ENCODE measurements at places on chromosomes 16 and 17. TPM values are rescaled to one million over a fixed set of nuclear protein-coding genes. Genes with fewer than 3 reads are reported as not detected.

Gene ODAD4
- total RNA-seq, result 0.44 TPM

Gene OR2C1
- total RNA-seq, result 0.35 TPM

Gene ZFHX3
- 5.9 TPM for total RNA-seq

GRCh38 chr16:4412854-4413253 is 3.5 kb downstream of the CORO7 start:
- H3K27ac ChIP-seq, result peak overlapping the region; percentile 88
- H3K27me3 ChIP-seq, result no peaks in the 10 kb centered on the region
- H3K36me3 ChIP-seq, result peaks cover 9% of the 10 kb centered on the region
- H3K4me3 ChIP-seq, result peak overlapping the region; percentile 5

GRCh38 chr17:74742153-74742515 is 5.1 kb downstream of the RAB37 start:
- H3K4me1 ChIP-seq, result peaks cover 43% of the 10 kb centered on the region
- no peak overlapping the region for H3K27ac ChIP-seq
- peaks cover 51% of the 10 kb centered on the region for H3K27me3 ChIP-seq
- no peaks in the 10 kb centered on the region for H3K36me3 ChIP-seq

GRCh38 chr16:1691276-1691675 is 13.2 kb downstream of the JPT2 start:
- no peaks in the 10 kb centered on the region for H3K27me3 ChIP-seq
- H3K36me3 ChIP-seq, result peaks cover 62% of the 10 kb centered on the region
- no peak overlapping the region for H3K27ac ChIP-seq

Gene STH
- not detected for total RNA-seq

Gene KCNH6
- not detected for total RNA-seq

- H3K4me1 ChIP-seq, result peaks cover 13% of the 10 kb centered on the region
- DNase-seq, result peak; percentile 61
- H3K27me3 ChIP-seq, result peaks cover 8% of the 10 kb centered on the region
Observed at GRCh38 chr17:7656958-7657609, 6.4 kb downstream of the ATP1B2 start.

DNA sequence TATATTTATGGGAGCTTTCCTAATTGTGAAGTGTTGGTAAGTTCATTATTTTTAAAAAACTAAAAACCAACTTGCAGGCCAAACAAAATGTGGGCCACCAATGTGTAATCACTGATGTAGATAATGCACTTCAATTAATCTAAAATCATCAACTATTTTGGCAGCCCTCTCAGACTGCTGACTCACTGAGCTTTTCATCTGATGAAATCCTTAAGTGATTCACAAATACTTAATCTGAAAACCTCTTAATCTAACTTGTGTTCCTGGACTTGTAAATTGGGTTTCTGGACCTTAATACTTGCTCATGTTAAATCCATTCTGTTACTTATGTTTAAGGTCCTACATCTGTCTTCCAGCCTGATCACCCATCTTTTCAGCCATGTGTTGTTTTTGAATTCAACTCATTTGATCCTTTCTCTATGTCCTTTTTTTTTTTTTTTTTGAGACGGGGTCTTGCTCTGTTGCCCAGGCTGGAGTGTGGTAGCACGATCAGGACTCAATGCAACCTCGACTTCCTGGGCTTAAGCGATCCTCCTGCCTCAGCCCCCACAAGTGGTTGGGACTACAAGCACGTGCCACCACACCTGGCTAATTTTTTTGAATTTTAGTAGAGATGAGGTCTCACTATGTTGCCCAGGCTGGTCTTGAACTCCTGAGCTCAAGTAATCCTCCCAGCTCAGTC is 39.0 kb downstream of the PRKCB start:
- no peak overlapping the region for H3K27ac ChIP-seq
- no peak for DNase-seq
- H3K4me3 ChIP-seq, result no peak overlapping the region
- no peaks in the 10 kb centered on the region for H3K4me1 ChIP-seq
- no peaks in the 10 kb centered on the region for H3K27me3 ChIP-seq
- no peaks in the 10 kb centered on the region for H3K36me3 ChIP-seq

Gene TAT
- total RNA-seq, result 0.04 TPM

DNA sequence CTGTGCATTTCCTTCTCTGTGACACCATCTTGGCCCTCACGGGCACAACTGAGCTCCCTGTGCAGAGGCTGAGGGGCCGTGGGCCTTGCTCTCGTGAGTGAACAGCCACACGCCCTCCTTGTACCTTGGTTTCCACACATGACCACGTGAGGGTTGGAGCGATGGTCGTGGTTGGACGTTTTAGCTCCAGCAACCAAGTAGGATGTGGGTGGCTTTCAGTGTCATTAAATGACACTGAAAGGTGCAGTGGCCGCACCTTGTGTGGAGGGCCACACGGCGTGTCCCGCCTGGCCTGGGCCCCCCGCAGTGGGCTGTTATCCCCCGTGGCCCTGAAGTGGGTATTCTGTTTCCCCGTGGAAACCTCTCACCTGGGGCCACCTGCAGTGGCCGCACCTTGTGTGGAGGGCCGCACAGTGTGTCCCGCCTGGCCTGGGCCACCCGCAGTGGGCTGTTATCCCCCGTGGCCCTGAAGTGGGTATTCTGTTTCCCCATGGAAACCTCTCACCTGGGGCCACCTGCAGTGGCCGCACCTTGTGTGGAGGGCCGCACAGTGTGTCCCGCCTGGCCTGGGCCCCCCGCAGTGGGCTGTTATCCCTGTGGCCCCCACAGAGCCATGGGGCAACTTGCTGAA is 28.2 kb downstream of the ACSF3 start:
- H3K4me3 ChIP-seq, result no peak overlapping the region
- no peaks in the 10 kb centered on the region for H3K4me1 ChIP-seq
- peaks cover 70% of the 10 kb centered on the region for H3K36me3 ChIP-seq
- no peak overlapping the region for H3K27ac ChIP-seq
- DNase-seq, result no peak

- no peaks in the 10 kb centered on the region for H3K27me3 ChIP-seq
- no peak overlapping the region for H3K4me3 ChIP-seq
- no peaks in the 10 kb centered on the region for H3K36me3 ChIP-seq
- DNase-seq, result no peak
- no peak overlapping the region for H3K27ac ChIP-seq
- H3K4me1 ChIP-seq, result no peaks in the 10 kb centered on the region
Observed at GRCh38 chr17:9419932-9420453, 155.6 kb downstream of the STX8 start.

Gene NLRC5
- total RNA-seq, result 3.2 TPM

Gene AXIN2
- 17.7 TPM for total RNA-seq

Gene GRAP
- 2.7 TPM for total RNA-seq

Gene HOXB3
- 4.7 TPM for total RNA-seq

DNA sequence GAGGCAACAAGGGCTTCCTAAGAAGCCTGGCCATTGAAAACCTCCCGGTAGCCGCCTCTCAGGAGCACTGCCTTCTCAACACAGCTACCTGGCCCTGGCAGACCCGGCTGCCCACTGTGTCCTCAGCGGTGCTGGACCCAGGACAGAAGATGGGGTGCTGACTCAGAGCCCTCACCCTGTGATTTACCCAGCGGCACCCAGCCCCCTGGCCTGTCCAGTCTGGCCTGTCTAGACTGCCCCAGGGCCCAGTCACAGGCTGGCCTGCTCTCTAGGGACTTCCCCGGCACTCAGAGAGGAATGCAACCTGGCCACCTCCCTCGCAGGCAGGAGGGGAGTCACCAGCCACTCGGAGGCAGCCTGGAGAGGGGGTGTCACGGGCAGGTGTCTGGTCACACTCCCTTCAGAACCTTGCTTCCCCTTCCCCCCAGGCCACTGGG is 20.1 kb downstream of the PIEZO1 start:
- DNase-seq, result no peak
- peaks cover 41% of the 10 kb centered on the region for H3K4me1 ChIP-seq
- no peak overlapping the region for H3K27ac ChIP-seq
- peaks cover 13% of the 10 kb centered on the region for H3K27me3 ChIP-seq
- H3K4me3 ChIP-seq, result no peak overlapping the region

DNA sequence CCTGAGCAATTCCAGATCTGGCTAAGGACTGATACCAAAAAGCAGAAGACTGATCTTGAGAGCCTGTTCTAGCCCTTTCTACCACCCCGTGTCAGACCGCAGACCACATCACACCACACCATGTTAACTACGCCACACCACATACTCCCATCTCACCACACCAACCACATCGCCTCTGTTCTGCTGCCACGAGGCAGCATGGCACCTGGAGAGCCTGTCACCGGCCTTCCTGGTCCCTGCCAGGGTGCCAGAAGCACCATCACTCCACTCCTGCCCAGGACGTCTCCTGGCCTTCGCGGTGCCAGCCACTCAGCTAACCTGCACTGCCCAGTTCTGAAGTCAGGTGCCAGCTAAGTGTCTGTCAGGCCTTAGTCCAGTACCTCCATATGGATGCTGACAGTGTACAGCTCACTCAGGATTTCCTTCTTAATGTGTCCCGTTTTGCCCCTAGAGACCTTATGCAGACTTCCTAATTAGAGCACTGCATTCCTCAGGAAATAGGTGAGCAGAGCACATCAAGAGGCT is 37.2 kb upstream of the BCAR1 start:
- no peaks in the 10 kb centered on the region for H3K27me3 ChIP-seq
- H3K4me1 ChIP-seq, result peaks cover 11% of the 10 kb centered on the region
- no peak for DNase-seq
- H3K36me3 ChIP-seq, result peaks cover 34% of the 10 kb centered on the region
- peak overlapping the region; percentile 59 for H3K27ac ChIP-seq

DNA sequence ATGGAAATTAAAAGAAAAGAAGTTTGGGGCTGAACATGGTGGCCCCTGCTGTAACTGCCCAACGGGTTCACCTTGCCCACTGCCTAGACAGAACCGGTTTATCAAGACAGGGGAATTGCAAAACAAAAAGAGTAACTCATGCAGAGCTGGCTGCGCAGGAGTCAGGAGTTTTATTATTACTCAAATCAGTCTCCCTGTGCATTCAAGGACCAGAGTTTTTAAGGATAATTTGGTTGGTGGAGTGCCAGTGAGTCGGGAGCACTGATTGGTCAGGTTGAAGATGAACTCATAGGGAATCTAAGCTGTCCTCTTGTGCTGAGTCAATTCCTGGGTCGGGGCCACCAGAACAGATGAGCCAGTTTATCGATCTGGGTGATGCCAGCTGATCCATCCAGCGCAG is 4.4 kb upstream of the SCPEP1 start:
- H3K27me3 ChIP-seq, result peaks cover 4% of the 10 kb centered on the region
- no peaks in the 10 kb centered on the region for H3K36me3 ChIP-seq
- H3K27ac ChIP-seq, result no peak overlapping the region
- peaks cover 2% of the 10 kb centered on the region for H3K4me1 ChIP-seq
- no peak overlapping the region for H3K4me3 ChIP-seq

Gene ALOX15B
- total RNA-seq, result 0.31 TPM

- H3K27ac ChIP-seq, result no peak overlapping the region
- H3K4me3 ChIP-seq, result peak overlapping the region; percentile 50
- H3K4me1 ChIP-seq, result peaks cover 39% of the 10 kb centered on the region
- H3K36me3 ChIP-seq, result peaks cover 35% of the 10 kb centered on the region
- H3K27me3 ChIP-seq, result no peaks in the 10 kb centered on the region
- no peak for DNase-seq
Observed at GRCh38 chr17:1709403-1709951, 700 bp downstream of the TLCD2 start.

- H3K4me3 ChIP-seq, result no peak overlapping the region
- peaks cover 20% of the 10 kb centered on the region for H3K36me3 ChIP-seq
- no peak overlapping the region for H3K27ac ChIP-seq
Observed at GRCh38 chr17:74445158-74445557, 13.3 kb downstream of the GPRC5C start.

- H3K4me1 ChIP-seq, result peaks cover 51% of the 10 kb centered on the region
- no peaks in the 10 kb centered on the region for H3K36me3 ChIP-seq
- peaks cover 87% of the 10 kb centered on the region for H3K27me3 ChIP-seq
Observed at GRCh38 chr16:2963723-2964474, at the start of gene KREMEN2. TSS of gene KREMEN2 (plus strand) at chr16:2964275. CDS start at chr16:2964521, 246 bp downstream.

All from muscle of leg (tissue), 16 donors.